Regular cardiac myocyte (primary cell): ENCODE measurements at places on chromosomes 1 and 21. TPM values are rescaled to one million over a fixed set of nuclear protein-coding genes. Genes with fewer than 3 reads are reported as not detected.

Gene RHEX
- total RNA-seq = not detected in 2 replicates

Gene OR2L13
- under 0.01 TPM in 1 of 2 replicates, not detected in the other for total RNA-seq

Gene TMEM200B
- total RNA-seq = 5.2 and 7.6 TPM in 2 replicates

Gene MAD2L2
- total RNA-seq = 26.2 and 32.4 TPM in 2 replicates

Gene TMPRSS3
- total RNA-seq = not detected in 2 replicates

Gene HAO2
- not detected in 2 replicates for total RNA-seq

Gene LDLRAD1
- not detected in 2 replicates for total RNA-seq

Gene DPYD
- 67.1 and 74.4 TPM in 2 replicates for total RNA-seq

Gene GJA9
- total RNA-seq = not detected in 2 replicates

Gene EYA3
- 11.3 and 13.2 TPM in 2 replicates for total RNA-seq

Gene SLC25A34
- 0.28 and 0.38 TPM in 2 replicates for total RNA-seq

Gene B3GALT5
- under 0.01 and 0.56 TPM in 2 replicates for total RNA-seq

Gene CMPK1
- total RNA-seq = 155 and 177 TPM in 2 replicates

Gene SMPDL3B
- total RNA-seq = under 0.01 and 0.28 TPM in 2 replicates

Gene OR2L8
- not detected in 2 replicates for total RNA-seq

Gene RIT1
- 39.5 and 55.5 TPM in 2 replicates for total RNA-seq

Gene LIN28A
- not detected in 2 replicates for total RNA-seq

Gene LRRC52
- total RNA-seq = not detected in 2 replicates

Gene ADCY10
- 0.19 and 0.56 TPM in 2 replicates for total RNA-seq

Gene IL10RB
- total RNA-seq = 43.5 and 61.2 TPM in 2 replicates

Gene C1orf226
- 0.19 and 0.56 TPM in 2 replicates for total RNA-seq

Gene SPRR2A
- total RNA-seq = not detected in 2 replicates

Gene CAMK2N1
- 5.1 and 8.6 TPM in 2 replicates for total RNA-seq

Gene CFHR1
- 0.19 and 0.56 TPM in 2 replicates for total RNA-seq

Gene NPPA
- total RNA-seq = 0.19 TPM in 1 of 2 replicates, not detected in the other

Gene GJB5
- total RNA-seq = 0.19 and 0.56 TPM in 2 replicates

Gene SLC6A9
- 2.1 and 4.2 TPM in 2 replicates for total RNA-seq

Gene CD160
- 0.28 TPM in 1 of 2 replicates, not detected in the other for total RNA-seq

Gene SLC5A9
- total RNA-seq = not detected in 2 replicates

Gene ITLN1
- 0.28 TPM in 1 of 2 replicates, not detected in the other for total RNA-seq

Gene KCNJ15
- 0.38 and 1.7 TPM in 2 replicates for total RNA-seq

Gene TMCC2
- total RNA-seq = 2.3 TPM in 2 replicates

Gene PLA2G2A
- total RNA-seq = not detected in 2 replicates

Gene SDF4
- total RNA-seq = 90.1 and 109 TPM in 2 replicates

Gene SPRR4
- total RNA-seq = not detected in 2 replicates

Gene TFF1
- not detected in 2 replicates for total RNA-seq

Gene NBPF6
- total RNA-seq = not detected in 2 replicates

Gene GPX7
- 11.3 and 30.4 TPM in 2 replicates for total RNA-seq

Gene ELAVL4
- not detected in 2 replicates for total RNA-seq

Gene OR2G6
- total RNA-seq = not detected in 2 replicates

Gene CCDC30
- total RNA-seq = 0.96 and 1.4 TPM in 2 replicates

Gene MNDA
- total RNA-seq = not detected in 2 replicates
